Pancreas (tissue), 10 donors: ENCODE measurements at places on chromosomes 5 and 9.

DNA sequence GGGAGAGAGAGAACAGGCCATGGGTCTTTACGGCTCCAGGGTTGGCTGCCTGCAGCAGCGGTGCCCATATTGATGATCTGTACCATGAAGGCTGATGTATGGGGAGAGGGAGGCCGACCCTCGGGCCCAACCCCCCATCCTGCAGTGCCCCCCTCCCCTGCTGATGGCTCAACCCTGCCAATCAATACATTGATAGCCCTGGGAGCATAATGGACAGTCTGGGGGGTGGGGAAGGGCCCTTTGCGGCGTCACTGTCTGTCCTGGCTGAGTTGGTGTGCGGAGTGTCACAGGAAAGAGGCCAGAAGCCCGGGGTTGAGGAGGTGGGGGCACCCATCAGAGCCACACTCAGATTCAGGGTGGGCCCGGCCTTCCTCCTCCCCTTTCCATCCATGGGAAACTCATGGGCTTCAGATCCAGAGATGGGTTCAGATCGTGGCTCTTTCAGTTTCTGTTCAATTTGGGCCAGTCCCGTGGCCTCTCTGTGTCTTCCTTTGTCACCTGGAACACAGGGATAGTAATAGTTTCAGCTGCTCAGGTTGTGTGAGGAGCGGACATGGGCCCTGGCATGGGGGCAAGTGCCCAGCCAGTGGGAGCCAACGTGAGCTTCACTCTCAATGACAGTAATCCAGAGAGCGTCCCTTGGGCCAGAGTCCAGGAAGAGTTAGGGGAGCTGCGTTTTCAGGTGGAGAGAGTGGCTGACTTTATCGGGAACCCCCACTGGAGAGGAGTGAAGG lies 9.5 kb downstream of the FGF18 start:
- no peak for DNase-seq

DNA sequence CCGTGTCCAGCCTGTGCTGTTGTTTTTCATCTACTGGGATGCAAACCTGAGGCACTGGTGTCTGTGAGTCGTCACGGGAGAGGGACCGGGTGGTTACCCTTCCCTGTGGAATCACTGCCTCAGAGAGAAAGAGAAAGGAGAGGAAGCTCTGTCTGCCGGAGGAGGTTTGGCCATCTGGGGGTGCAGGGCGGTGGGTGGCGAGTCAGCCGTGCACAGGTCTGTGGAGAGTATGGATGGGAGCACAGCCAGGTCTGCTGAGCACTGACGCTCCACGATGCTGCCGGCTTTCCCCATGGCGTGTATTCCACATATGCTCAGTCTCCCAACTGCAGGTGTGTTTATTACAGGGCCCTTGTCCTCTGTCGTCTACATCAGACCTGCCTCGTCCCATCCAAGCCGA lies 395.2 kb upstream of the IRX4 start:
- DNase-seq = no peak

GRCh38 chr9:17600962-17601593 lies 22.2 kb downstream of the SH3GL2 start:
- no peak for DNase-seq

- DNase-seq = no peak
Measured at GRCh38 chr9:95556521-95556920, 39.8 kb upstream of the PTCH1 start.

DNA sequence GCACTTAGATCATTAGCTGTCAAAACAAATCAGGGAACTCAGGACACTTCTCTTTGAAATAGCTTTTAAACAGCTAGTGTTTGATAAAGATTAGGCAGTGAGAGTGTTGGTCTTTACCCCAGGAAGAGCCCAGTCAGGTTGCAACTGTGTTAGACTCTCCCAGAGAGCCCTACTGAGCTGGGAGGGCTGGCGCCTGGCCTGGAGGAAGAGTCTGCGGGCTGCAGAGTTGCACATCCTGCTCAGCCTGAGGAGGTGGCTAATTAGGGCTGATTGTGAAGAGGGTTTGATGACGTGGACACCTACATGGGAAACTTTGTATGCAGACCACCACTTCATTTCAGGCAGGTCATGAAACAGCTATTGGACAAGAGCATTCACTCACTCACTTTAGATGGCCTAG lies 112.0 kb downstream of the TMEM174 start:
- no peak for DNase-seq
